CD4-positive, alpha-beta T cell treated with Interleukin-6 at 100 ng/mL for 8 hours (primary cell): ENCODE measurements at places on chromosomes 2 and 18.

DNA sequence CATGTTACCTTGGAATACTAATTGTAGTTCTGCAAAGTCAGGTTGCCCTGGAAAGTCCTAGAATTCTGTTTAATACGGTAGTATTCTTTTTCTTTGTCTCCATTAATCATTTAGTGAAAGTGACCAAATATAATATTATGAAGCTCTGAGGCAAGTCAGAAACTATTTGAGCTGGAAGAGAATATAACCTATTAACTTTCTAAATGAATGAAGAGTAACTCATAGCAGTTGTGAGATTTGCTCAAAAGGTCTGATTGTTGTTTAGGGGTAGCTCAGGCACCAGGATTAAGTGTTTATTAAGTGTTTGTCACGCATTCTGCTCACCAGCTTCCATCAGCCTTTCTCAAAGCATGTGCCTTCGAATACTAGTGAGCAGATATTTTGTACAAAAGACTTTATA is 46.7 kb upstream of the SERPINE2 start:
- no peak for DNase-seq

- DNase-seq, result no peak
These were observed 191.3 kb downstream of the SLC39A10 start for GRCh38 chr2:195848119-195848899.

GRCh38 chr2:140183056-140183765 is 1403.0 kb upstream of the NXPH2 start:
- DNase-seq, result no peak

DNA sequence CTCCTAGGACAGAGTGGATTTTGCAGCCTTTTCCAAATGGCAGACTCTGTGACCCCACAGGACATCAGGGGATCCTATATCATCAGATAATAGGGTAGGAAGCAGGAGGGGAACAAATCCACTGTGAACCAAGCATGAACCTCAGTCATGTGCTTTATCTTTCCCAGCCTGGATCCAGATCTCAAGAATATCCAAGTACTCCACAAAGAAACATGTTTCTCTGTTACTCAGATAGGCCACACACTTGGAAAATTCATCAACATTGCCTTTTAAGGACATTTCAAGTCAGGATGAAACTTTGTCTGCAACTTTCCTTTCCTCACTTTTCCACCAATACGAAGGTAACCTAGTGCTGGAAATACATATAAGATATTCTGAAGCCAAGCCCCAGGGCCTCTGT is 85.8 kb downstream of the RDH14 start:
- DNase-seq, result no peak

DNA sequence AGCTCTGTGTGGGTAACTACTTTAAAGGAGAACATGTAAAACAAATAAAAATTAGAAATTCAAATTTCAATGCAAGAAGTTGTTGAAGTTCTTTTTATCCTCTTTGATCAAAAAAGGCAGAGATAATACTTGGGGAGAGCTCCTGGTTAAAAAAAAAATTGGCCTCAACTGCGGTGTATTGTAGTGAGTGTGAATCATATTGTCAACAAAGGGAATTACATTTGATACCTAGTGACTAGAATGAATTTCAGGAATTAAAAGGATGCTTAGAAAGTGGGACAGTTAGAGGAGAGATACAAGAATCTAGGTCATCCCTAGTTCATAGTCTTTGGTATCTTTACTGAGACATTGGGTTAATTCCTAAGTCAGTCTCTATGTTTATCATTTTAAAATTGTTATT is 473.0 kb downstream of the CCDC85A start:
- no peak for DNase-seq

GRCh38 chr2:22817197-22817596 is 567.8 kb upstream of the KLHL29 start:
- no peak for DNase-seq

- no peak for DNase-seq
These were observed 14.9 kb upstream of the SNED1 start for GRCh38 chr2:240983361-240983995.

DNA sequence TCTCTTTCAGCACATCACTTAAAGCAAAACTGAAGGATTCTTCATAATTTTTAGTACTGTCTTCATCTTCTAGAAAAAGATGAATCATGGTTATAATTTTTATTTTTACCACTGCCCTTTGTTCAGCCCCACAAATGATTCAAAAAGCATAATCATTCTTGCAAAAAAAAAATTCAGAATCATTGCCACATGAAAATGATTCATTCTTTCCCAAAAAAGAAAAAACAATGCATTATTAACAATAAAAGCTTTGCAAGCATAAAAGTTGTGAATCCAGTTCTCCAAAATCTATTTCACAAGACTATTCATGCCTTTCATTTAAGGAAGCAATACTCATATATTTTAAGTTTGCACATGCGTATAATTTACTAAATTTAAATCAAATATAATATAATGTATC is 204.8 kb downstream of the RBM43 start:
- DNase-seq, result no peak

DNA sequence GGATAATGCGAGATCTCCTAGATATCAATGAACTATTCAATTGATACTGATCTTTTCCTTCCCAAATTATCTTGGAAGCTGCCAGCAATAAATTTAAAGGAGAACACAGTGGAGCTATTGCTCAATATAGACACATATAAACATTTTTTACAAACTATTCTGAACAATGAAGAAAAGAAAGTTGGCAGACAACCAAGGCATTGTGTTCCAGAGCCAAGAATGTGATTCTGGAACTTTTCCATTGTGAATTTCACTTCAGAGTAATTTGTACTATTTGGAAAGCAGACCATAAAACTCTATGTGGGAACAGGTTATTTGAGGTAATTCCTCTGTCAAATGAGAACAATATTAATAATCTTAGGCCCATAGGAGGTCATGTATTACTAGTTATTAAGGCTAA is 588.2 kb downstream of the IRS1 start:
- no peak for DNase-seq

DNA sequence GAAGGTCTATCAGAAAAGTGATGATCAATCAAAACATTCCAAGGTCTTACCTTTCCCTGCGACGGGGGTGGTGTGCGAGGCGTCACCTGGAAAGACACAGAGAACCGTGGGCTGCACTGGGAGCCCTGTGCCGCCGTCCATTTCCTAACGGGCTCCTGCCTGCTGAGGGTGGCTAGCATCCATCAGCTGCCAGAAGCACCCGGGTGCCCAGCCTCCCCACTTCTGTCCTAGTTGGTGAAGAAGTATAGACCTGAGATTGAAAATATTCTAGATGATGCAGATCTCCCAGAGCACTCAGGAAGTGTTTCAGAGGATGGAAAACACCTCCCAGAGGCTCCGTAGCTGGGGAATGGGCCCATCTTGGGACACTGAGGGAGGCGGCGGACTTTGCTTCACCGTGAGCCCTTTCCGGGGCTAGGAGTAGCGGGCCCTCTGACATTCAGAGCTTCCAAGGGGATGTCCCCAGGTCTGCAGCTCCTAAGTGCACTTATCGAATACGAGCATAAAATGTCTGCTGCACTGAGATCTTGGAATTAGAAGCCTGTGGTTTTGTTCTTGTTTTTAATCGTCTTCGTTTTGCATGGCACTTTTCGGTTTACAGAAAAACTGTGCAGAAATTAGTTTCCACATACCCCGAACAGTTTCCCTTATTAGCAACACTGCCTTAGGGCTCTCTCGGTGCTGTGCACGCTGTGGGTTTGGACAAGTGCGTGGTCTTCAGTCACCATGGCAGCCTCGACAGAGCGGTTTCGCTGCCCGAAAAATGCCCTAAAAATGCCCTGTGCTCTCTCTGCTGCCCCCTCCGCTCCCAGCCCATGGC is 143.5 kb downstream of the MBP start:
- no peak for DNase-seq
